ENCODE measurements at places on chromosomes 16 and 17. TPM values are rescaled to one million over a fixed set of nuclear protein-coding genes. Genes with fewer than 3 reads are reported as not detected.

DNA sequence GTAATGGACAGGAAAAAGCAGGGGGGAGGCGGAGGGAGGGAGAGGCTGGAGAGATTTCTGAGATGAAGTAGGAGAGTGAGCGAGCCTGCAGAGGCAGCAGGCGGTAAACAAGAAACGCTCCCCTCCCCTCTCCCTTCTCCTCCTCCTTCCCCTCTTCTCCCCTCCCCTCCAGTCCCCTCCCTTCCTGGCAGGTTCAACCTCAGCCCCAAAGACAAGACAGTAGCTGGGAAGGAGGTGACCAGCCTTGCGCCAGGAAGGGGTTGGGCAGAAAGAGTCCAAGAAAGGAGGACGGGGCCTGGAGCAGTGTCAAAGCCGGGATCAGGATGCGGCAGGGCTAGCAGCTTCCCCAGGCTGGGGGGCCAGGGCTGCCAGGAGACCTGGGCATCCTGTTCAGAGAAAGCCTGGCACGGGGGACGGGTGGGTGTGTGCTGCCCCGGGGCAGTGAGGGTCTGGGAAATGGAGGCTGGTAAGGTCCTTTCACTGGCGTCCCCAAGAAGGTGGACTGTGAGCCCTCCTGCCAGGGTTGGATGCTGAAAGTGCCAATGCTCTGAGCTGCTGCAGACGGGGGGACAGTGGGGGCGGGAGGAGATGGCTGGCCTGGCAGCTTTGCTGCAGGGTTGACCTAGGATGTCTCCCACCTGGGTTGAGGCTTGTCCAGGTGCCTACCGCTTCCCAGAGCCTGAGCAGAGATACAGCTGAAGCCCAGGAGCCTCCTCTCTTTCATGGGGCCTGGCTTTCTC is 261.6 kb upstream of the TNRC6C start:
- peaks cover 36% of the 10 kb centered on the region for H3K27me3 ChIP-seq
- no peak overlapping the region for H3K4me3 ChIP-seq
- no peaks in the 10 kb centered on the region for H3K4me1 ChIP-seq
- H3K27ac ChIP-seq, result no peak overlapping the region
- DNase-seq, result no peak

DNA sequence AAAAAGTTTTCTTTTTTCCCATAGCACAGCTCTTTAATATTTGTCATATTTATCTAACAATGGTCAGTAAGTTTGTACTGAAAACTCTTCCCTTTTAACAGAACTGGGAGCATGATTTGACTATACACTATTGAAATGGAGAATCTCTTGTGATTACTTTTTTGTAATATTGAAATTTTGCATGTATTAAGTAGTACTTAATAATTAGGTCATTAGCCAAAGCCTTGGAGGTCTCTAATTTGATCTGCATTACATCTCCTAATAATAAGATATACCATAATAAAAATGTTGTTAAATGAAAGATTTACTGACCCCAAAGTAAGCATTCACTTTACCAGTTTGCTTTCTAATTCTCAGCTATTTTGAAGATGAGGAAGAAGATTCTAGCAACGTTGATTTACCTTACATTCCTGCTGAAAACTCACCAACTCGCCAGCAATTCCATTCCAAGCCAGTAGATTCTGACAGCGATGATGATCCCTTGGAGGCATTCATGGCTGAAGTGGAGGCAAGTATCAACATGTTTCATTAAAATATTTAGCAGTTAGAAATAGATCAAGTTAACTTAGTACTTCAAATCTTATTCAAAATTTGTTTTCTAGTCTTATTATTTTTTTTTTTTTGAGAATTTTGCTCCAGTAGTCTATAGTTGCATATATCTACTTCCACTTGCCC is 18.2 kb downstream of the DDX42 start:
- DNase-seq, result no peak
- H3K4me3 ChIP-seq, result no peak overlapping the region
- no peaks in the 10 kb centered on the region for H3K27me3 ChIP-seq
- H3K4me1 ChIP-seq, result peaks cover 7% of the 10 kb centered on the region
- H3K27ac ChIP-seq, result no peak overlapping the region

- H3K27me3 ChIP-seq, result no peaks in the 10 kb centered on the region
- no peaks in the 10 kb centered on the region for H3K36me3 ChIP-seq
- no peak overlapping the region for H3K27ac ChIP-seq
- DNase-seq, result no peak
These were observed 15.4 kb upstream of the HOXB9 start for GRCh38 chr17:48641541-48642058.

DNA sequence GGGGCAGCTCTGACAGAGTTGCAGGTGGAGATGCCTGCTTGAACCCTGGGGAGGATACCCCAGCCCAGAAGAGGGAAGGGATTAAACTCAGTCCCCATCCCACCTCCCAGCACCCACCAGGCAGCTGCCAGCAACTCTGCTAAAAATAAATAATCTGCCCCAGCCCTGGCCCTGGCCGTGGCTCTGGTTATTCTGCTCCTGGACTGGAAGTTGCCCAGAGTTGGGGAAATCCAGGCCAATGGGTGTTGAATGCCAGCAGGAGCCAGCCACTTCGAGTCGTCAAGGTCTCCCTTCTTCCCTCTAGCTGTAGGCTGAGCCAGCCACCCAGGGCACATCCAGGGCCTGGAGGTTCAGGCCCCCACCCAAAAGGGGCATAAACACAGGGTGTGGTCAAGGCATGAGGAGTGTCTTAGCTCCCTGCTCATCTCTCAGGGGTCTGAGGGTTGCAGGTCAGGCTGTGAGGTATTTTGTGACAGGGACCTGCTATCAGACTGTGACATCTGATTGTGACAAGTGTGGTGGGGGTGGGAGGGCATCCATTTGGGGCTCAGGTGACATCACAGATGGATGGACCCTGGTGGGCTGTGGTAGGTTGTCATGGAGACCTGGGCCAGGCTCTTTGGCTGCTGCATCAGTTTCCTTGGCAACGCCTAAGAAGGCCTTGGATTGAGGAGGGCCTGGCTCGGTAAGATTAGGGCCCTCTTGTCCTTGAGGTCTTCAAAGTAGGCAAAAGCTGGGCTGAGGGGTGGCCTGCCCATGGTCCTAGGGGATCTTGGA is 1.0 kb upstream of the RRAD start:
- DNase-seq, result no peak
- H3K27ac ChIP-seq, result no peak overlapping the region
- H3K4me3 ChIP-seq, result no peak overlapping the region
- H3K36me3 ChIP-seq, result no peaks in the 10 kb centered on the region
- H3K27me3 ChIP-seq, result no peaks in the 10 kb centered on the region
- H3K4me1 ChIP-seq, result peaks cover 50% of the 10 kb centered on the region

DNA sequence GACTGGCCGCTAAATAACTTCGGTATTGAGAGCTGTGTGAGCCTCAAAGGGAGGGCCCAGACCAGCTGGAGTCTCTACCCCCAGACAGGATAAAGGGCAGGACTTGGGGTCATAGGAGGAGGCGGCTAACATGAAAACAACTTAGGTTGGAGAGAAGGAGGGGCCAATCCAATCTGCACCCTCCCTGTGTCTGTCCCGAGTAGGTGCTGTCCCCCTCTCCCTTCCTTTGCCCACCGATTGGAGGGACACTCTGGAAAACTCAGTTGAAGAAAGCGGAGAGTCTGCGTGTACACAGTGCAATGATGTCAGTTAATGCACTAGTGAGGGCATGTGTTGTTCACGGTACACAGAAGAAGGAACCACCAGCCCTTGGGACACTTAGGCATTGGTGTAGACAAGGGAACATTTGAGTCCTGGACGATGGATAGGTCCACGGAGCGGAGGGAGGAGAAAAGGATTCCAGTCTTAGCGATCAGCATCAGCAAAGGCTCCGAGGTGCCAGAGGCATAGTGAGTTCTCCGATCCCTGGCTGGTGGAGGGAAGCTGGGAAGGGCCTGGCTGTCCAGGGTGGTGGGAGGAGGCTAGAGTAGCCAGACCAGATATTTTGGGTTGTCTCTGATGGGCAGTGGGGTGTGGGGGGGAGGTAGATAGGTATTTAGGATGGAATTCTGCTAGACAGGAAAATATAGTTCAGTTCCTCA is 761 bp downstream of the NOL3 start:
- no peak for DNase-seq
- H3K4me1 ChIP-seq, result peaks cover 65% of the 10 kb centered on the region
- peak overlapping the region; percentile 81 for H3K27ac ChIP-seq
- H3K4me3 ChIP-seq, result peak overlapping the region; percentile 75

- H3K27ac ChIP-seq, result no peak overlapping the region
- H3K27me3 ChIP-seq, result no peaks in the 10 kb centered on the region
- no peaks in the 10 kb centered on the region for H3K4me1 ChIP-seq
- H3K36me3 ChIP-seq, result peaks cover 5% of the 10 kb centered on the region
These were observed 1.0 kb upstream of the MFAP4 start for GRCh38 chr17:19387921-19388521.

GRCh38 chr16:88619859-88620815 is 18.2 kb upstream of the IL17C start:
- H3K27ac ChIP-seq, result no peak overlapping the region
- no peak overlapping the region for H3K4me3 ChIP-seq
- peaks cover 37% of the 10 kb centered on the region for H3K36me3 ChIP-seq
- no peaks in the 10 kb centered on the region for H3K27me3 ChIP-seq

Gene SEPTIN1
- 3.4 TPM for total RNA-seq

Gene CDRT15
- total RNA-seq, result not detected

Gene LPCAT2
- total RNA-seq, result 13.1 TPM

Gene ZNF19
- total RNA-seq, result 5.4 TPM
